ENCODE measurements at places on chromosomes 7 and 10.

DNA sequence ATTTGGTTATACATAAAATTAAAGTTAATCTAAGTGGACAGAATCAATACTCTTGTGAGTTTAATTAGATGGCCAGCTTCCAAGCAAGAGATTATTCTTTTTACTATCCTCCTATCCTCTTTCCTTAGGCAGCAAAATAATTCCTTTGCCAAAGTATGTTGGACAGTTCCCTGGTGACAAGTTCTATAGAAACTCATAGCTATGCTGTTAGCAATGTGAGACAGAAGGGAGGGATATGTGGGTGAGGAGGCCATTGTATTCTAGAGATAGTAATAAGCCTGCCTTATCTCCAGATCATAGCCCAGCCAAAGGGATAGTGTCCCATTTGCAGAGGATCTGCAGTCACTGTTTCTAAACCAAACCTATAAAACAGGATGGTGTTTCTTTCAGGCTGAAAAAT is 181.6 kb upstream of the HDAC9 start:
- DNase-seq: no peak

DNA sequence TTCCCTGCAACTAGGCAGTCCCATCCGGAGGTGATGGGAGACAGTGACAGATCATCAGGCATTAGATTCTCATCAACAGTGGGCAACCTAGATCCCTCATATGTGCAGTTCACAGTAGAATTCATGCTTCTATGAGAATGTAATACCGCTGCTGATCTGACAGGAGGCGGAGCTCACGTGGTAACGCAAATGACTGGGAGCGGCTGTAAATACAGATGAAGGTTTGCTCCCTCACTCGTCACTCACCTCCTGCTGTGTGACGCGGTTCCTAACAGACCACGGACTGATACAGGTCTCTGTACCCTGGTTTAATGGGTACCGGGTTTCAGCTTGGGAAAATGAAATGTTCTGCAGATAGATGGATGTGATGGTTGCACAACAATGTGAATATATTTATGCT is 47.8 kb upstream of the PIK3AP1 start:
- no peak for DNase-seq

GRCh38 chr10:118214776-118215175 is 127.3 kb downstream of the FAM204A start:
- no peak for DNase-seq

GRCh38 chr10:54961040-54961439 is 160.0 kb upstream of the PCDH15 start:
- no peak for DNase-seq

DNA sequence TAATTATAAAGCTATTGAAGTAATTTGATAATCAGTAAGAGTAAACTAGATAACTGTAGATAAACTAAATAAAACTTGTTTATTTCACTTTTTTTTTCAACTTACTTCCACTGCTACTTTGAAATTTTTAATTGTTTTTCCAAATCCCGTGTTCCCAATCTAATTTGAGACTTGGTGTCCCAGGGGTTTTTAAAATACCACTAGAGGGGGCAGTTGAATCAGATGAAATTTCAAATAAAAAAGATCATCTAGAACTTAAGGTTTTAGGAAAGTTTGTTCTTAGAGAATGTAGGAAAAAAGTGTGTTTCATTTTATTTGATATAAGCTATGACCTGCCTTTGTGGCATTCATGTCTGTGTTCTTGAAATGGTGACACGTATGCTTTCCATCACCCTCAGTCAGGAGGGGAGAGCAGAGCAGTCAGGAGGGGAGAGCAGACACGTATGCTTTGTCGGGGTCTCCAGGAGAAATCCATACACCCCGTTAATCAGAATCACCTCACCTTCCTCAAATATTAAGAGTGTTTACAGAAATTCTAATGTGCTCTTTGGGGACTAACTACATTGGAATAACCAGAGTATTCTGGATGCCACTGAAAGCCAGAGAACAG is 49.9 kb downstream of the C10orf67 start:
- peak; percentile 25 for DNase-seq

- DNase-seq: no peak
These were observed 179.2 kb downstream of the ST7 start for GRCh38 chr7:117132321-117133120.
